ENCODE measurements at places on chromosomes 1 and 21.

DNA sequence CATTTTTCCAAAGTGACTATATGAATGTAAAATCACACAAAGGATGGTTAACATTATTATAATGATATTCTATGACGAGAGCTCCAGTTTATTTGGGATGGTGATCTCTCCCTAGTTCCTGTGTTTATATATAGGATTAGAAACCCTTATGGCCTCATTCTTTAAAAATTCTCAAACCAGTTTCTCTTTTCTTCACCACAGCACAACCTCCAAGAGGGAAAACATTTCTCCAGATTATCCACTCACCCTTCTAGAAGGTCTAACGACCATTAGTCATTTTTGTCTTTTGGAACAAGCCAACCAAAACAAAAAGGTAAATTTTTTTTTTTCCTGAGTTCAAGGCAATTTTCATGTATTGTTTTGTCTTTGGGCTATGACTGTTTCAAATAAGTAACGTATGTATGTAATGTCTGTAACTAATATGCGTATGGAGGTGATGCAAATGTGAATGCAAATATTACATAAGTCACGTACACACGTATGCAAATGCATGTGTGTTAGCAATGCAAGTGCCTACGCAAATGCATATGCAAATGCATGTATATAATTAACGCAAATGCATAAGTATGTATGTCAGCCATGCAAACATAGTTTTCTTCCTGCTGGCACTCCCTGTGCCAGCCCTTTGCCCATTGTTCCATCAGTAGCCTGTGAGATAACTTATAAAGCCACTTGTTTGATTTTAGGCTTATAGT is 72.5 kb upstream of the MORC3 start:
- no peak for DNase-seq

- no peak for DNase-seq
Measured at GRCh38 chr1:56709269-56709880, 64.3 kb downstream of the PRKAA2 start.

GRCh38 chr1:15851210-15852035 is 3.9 kb downstream of the SPEN start:
- DNase-seq: no peak

DNA sequence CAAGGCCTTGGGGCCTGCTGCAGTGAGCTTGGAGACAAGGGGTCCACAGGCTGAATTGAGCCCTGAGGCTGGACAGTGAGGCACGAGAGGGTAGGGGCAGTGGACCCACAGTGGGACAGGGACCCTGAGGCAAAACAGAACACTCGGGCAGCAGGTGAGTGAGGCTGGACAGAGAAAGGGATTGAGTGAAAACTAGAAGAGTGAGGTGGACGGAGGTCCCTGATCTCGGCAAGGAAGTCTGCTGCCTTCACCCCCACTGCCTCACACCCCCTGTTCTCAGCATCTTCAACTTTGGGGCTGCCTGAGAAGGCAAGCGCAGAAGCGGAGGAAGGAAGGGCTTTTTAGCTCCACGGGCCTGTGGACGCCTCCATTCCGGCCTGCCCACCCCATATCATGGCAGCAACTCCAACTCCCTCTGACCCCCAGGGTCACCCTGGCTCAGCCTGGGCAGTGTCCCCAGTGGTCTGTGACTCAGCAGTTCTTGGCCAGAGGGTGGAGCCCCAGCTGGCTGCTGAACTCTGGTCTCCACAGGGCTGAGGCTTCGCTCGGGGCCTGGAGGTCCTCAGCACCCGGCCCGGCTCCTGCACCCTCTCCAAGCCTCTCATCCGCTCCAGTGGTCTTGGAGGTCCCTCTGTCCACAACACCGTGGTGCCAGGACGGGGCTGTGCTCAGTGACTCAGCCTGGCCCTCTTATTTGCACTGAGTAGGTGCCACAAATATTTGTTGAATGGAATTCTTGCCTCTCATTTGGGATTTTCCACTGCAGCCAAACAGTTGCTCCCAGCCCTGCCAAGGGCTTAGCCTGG is 60.0 kb upstream of the EPS8L3 start:
- DNase-seq: no peak

GRCh38 chr1:203867802-203868201 is 6.4 kb downstream of the SNRPE start:
- no peak for DNase-seq

GRCh38 chr1:231233735-231234417 is 7.1 kb upstream of the GNPAT start:
- DNase-seq: no peak

DNA sequence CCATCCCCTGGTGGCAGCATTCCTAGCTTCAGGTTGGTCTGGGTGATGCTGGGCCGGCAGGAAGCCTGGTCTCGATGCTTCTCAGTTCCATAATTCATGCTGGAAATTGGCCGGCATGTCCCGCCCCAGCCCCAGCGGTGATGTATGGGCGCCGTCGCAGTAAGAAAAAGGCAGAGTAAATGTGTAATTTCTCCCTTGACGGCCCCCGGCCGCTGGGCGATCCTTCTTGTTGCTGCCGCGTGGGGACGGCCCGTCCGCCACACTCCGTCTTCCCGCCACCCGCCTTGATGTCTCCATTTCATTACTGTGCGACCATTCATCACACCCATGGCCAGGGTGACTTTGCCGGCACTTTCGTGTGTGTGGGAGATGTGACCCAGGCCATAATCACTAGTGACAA is 8.5 kb downstream of the DMAP1 start:
- no peak for DNase-seq

- no peak for DNase-seq
Measured at GRCh38 chr1:82795508-82796149, 994.9 kb downstream of the ADGRL2 start.

GRCh38 chr1:13556224-13556764 is 27.3 kb upstream of the PDPN start:
- no peak for DNase-seq

- no peak for DNase-seq
Measured at GRCh38 chr1:202639500-202639899, 70.8 kb downstream of the SYT2 start.

- no peak for DNase-seq
Measured at GRCh38 chr1:93080179-93080823, 1.2 kb downstream of the MTF2 start.

DNA sequence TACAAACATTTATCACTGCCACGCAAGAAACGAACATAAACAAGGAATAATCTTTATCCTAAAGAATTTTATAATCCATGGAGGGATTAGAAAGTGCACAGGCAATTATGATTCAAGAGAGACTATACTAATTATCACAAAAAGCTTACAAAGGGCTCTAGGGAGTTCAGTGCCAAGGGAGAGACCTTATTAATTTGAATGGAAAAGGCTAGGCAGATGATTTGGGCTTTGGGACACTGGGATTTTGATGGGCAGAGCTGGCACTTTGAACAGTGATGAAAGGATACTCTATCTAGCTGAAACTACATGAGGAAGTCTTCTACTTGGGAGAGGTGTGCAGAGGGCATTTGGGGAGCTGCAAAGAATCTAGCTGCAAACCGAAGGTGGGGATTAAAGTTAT is 48.9 kb upstream of the IVNS1ABP start:
- DNase-seq: no peak

GRCh38 chr1:58214674-58215073 is 331.9 kb downstream of the OMA1 start:
- DNase-seq: no peak

GRCh38 chr1:158112994-158113758 is 67.5 kb upstream of the CD1D start:
- DNase-seq: peak; percentile 84

DNA sequence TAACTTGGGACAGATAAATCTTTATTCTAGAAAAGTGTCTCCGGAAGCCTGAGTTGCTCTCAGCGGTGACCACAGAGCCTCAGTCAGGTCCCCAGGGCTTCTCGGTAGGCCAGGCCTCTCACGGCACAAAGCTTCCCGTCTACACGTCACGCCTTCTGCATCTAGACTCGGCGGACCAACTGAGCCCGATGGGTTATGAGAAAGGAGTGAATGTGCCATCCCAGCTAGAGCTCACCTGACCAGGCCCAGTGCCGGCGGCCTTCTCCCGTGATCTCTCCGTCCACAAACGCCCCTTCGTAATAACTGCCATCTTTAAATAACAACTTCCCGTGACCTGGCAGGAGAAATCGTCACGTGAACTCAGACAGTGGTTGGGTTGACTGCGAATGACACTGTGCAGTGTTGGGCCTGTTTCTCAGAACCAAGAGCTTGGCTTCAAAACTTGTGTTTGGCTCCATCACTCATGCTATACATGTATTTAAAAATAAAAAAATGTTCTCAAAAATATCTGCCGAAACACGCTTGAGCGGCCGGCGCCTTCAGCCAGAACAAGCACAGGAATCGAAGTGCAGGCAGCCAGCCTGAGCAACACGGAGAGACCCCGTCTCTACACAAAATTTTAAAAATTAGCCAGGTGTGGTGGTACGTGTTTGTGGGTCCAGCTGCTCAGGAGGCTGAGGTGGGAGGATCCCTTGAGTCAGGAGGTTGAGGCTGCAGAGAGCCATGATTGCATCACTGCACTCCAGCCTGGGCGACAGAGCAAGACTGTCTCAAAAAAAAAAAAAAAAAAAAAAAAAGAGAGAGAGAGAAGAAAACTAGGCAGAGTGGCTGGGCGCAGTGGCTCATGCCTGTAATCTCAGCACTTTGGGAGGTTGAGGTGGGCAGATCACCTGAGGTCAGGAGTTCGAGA is 3.1 kb downstream of the MORN1 start:
- no peak for DNase-seq

GRCh38 chr1:214380986-214381695 is 100.2 kb downstream of the SMYD2 start:
- DNase-seq: no peak

DNA sequence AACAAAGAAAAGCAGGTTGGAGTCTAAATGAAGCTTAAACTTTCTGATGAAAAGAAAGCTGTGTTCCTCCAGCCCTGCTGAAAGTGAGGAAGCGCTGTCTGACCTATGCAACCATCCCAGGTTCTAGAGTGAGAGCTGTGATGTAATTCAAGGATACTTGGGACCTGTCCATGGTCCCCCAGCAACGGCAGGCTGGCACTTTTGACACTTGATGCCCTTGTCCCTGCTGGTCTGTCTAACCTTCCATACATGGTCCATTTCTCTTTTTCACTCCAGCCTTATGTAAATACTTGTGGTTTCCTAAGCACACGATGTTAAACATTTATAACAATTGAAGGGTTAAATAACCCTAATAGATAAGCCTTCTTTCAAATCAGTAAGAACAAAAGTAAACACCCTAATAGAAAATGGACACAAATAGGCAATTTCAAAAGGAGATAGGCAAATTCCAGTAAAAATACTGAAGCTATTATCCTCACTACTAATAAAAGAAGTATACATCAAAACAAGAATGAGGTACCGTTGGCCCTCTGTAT is 17.7 kb upstream of the KDM4A start:
- DNase-seq: no peak

DNA sequence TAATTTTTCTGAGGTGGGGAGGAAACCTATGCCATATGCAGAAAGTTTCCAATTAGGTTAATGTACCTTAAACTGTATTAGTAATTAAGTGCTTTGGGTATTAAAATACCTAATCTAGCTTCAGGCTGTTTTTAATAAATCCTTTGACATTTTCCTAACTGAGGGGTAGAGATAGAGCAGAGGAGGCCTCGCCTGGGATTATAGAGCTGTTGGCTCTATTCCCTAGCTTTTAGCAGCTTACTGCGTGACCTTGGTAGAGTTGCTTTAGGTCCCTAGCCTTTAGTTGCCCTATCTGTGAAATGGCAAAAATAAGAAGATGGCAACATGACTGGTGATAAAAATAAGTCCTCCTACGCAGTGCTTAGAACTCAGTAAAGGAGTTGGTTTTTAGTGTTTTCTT is 621.0 kb downstream of the LMO4 start:
- DNase-seq: no peak

- no peak for DNase-seq
Measured at GRCh38 chr1:99599678-99600175, 46.2 kb upstream of the PALMD start.

- DNase-seq: no peak
Measured at GRCh38 chr1:29920316-29920715, 684.0 kb downstream of the PTPRU start.

- no peak for DNase-seq
Measured at GRCh38 chr21:36788120-36788638, 89.3 kb downstream of the SIM2 start.

- peak; percentile 29 for DNase-seq
Measured at GRCh38 chr21:44890338-44890931, 16.9 kb upstream of the PTTG1IP start.

- no peak for DNase-seq
Measured at GRCh38 chr1:235925016-235925415, 58.3 kb upstream of the LYST start.

GRCh38 chr1:155175927-155176371 is 2.3 kb downstream of the TRIM46 start:
- DNase-seq: peak; percentile 27

GRCh38 chr1:111719674-111720132 is 19.5 kb downstream of the INKA2 start:
- no peak for DNase-seq

- DNase-seq: no peak
Measured at GRCh38 chr1:205493241-205494085, 11.0 kb upstream of the CDK18 start.

DNA sequence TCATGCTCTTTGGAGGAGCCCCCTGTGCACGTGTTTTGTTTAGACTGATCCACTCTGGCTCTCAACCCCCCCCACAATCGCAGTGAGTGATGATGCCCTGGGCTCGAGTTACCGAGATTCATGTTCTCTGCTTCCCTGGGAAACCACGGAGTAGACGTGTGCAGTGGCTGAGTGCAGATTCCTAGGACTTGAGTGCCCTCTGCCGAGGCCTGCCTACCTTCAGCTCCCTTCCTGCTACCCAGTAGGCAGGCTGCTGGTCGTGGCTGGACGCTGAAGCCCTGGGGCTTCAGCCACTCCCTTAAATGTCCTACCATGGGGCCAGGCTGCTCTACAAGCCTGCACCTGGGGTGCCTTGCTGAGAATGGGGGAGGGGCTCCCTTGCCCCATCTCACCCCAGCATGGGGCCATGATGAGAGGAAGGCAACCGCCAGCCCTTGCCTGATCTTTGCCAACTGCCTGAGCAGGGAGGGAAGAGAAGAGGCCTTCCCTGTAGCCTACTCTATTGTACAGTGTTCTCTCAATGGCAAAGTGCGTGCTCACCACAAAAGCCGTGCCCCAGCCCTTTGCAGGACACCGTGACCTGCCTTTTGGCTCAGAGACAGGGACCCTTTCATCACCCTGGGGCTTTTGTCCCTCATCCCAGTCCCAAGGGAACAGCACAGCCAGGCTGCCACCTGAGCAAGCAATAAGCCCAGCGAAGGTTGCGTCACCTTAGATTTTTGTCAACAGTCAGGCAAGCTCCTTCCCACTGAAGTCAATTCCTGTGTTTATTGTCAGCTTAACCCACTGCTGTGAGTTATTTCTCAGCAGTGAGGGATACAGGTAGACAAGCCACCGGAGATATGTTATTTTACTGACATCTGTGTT is 4.1 kb upstream of the GRIK3 start:
- peak; percentile 36 for DNase-seq

GRCh38 chr1:214285610-214286440 is 4.9 kb downstream of the SMYD2 start:
- DNase-seq: no peak

GRCh38 chr1:197302775-197303174 is 34.7 kb downstream of the CRB1 start:
- DNase-seq: no peak

- DNase-seq: no peak
Measured at GRCh38 chr21:29145354-29145782, 14.9 kb downstream of the MAP3K7CL start.
